SHP77 treated with DMSO at 0.1 percent for 48 hours (cell line): ENCODE measurements at places on chromosomes 1 and 21.

GRCh38 chr1:29849991-29850757 lies 613.9 kb downstream of the PTPRU start:
- DNase-seq, result no peak

DNA sequence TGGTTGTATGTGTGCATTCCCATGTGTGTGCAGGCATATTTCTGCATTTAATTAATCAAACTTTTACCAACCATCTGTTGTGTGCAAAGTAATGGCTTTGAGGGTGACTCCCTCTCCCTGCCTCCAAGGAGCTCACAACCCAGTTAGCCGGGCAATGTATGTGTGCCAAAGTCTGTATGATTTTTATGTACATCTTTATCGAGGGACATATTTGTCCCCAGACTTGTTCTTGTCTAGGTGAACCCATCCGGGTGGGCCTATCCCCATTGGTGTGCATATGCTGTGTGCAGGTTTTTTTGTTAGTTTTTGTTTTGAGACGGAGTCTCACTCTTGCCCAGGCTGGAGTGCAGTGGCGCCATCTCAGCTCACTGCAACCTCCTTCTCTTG lies 1.8 kb downstream of the SYTL1 start:
- DNase-seq, result no peak

DNA sequence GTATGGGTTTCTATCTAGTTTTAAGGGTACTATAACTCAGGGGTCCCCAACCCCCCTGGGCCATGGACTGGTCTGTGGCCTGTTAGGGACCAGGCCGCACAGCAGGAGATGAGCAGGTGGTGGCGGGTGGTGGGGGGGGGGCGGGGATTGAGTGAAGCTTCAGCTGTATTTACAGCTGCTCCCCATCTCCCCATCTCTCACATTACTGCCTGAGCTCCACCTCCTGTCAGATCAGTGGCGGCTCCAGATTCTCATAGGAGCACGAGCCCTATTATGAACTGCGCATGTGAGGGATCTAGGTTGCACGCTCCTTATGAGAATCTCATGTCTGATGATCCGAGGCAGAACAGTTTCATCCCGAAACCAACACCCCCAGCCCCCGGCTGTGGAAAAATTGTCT lies 95.1 kb upstream of the SLC45A1 start:
- peak; percentile 48 for DNase-seq

- DNase-seq, result no peak
Measured at GRCh38 chr21:43034826-43035225, 40.8 kb downstream of the CBS start.

DNA sequence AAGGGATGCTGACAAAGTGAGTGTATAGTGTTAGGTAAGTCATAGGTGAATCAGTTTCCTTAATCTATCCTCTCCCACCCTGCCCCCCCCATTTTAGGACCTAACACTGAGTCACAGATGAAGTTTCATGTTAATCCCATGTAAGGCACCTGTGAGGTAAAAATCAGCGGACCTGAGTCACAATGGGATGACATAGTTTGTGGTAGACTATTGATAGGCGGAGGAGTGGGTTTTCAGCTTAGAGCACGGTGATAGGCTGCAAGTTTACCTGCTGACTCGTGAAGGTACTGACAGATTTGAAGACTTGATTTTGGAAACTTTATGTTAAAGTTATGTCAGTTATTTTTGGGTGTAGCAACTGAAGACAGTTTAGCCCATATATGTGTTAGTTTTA lies 1.7 kb downstream of the TOR1AIP1 start:
- no peak for DNase-seq

GRCh38 chr1:6625584-6626149 lies 999 bp downstream of the THAP3 start:
- DNase-seq, result no peak

GRCh38 chr1:216596281-216596862 lies 126.9 kb downstream of the ESRRG start:
- DNase-seq, result no peak

DNA sequence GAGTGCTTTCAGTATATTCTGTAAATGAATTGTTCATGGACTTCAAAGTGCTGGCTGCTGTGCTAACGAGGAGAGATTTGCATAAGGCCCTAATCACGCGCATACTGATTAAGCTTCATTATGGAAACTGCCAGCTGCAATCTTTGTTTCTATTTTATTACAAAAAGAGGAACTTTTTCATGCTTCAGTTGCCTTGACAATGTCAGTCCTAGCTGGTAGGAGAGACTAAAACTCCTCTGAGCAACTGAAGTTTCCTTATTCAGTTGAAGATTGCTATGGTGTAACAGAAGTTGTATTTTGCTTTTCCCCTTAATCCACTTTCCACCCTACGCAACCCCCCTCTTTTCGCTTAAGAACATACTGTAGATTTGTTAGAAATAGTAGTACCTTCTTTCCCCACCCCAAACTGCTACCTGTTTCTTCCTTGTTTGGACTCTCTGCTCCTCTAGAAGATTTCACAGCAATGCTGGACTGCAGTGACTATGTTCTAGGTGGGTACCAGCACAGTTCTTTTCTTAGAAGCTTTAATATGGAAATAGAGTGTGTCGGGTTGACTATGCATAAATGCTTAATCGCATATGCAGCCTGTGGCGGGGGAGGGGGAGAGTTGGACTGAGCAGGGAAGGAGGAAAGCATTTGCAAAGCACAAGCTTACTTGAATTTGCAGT lies 108.3 kb downstream of the POU2F1 start:
- no peak for DNase-seq

GRCh38 chr21:41393876-41394465 lies 32.1 kb upstream of the MX1 start:
- DNase-seq, result no peak

DNA sequence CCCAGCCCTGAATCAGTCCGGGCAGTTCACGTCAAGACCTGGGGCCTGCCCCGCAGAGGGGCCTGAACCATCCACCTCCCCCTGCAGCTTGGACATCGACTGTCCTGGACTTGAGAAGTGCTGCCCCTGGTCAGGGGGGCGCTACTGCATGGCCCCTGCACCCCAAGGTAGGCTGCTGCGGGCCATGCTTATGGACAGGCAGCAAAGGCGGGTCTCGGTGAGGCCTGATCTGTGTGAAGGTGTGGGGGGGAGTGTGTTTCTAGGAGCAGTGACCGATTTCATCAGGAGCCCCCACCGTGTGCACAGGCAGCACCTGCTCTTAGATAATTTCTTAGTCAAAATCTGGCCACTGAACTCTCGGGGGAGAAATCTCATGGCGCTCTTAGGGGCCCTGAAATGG lies 13.0 kb downstream of the UMODL1 start:
- DNase-seq, result no peak

DNA sequence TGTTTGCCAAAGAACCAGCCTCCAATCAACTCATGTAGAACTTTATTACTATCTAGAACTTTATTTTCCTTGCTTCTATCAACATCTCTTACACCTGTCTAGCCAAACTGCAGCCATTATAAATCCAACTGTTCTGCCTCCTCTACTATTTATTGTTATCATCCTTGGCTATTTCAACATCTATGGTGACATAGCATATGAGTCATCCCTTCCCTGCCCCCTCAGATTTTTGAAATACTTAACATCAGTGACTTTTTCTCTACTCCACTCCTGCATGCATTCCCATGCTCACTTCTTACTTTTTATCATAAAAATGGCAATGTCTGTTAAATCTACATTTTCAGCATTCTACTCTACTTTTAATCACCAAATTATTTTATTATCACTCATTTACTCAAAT lies 544.9 kb upstream of the NEGR1 start:
- no peak for DNase-seq

DNA sequence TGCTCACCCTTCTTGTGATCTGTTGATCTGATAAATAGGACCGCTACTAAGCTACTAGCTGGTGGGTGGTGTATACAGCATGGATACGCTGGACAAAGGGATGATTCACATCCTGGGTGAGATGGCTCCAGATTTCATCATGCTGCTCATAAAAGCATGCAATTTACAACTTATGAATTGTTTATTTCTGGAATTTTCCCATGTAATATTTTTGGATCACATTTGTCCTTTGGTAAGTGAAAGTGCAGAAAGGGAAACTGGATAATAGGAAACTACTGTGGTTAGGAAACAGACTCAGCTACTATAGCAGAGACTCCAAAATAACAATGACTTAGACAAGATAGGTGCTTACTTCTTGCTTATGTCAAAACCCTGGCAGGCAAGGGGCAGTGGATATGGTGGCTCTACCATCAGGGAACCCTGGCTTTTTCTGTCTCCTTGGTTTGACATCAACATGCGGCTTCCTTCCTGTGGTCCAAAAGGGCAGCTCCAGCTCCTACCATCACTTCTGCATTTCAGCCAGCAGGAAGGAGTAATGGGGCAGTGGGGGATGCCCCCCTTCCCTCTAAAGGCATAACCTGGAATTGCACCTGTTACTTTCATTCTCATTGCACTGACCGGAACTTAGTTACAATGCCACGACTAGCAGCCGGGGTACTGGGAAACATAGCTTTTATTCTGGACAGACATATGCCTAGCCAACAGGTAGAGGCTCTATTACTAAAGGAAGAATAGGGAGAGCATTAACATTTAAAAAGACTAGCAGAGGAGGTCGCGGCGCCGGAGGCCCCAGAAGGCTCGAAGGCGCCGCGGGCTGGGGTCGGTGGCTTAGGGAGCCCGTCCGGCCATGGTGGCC lies 13.8 kb upstream of the AK2 start:
- no peak for DNase-seq

DNA sequence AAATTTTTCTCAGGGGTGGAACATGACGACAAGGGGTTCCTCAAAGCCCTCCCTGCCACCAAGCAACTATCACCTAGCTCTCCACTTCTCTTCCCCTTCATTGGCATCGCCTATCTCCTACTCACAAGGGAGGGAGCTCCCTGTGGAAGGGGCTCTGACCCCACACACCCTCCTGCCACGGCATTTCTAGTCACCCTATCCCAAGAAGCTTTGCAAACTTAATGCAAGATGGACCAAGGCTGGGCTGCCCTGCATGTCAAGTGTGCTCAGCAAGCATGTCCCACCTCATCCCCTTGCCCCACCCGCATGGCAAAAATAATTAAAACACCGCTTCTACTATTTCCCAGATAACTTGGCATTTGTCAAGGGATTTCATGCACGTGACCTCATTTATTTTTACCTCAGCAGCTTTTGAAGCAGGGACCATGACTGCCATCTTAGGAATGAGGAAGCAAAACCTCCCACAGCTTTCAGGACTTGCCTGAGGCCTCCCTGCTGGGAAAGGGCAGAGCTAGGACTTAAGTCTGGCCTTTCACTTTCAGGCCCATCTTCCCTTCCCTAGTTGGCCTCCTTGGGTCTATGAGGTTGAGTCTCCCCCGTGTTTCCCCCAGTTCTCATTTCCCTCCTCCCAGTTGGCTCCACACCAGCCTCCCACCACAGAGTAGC lies 161.3 kb downstream of the TSEN15 start:
- DNase-seq, result no peak

DNA sequence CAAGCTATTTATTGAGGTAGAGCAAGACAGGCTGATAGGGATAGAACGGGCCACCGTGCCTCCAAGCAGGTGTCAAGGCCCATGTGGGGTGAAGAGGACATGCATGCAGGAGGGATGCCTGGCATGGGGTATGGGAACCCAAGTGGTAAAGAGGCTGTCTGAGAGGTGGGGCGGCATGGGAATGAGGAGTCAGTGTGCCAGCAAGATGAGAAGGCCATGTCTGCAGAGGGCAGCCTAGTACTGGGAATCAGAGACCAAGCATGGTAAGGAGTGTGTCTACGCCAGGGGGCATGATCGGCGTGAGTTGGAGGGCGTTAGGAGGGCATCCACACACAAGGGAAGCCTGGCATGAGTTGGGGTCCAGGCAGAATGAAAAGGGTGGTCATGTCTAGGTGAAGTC lies 303.7 kb upstream of the PLD5 start:
- peak; percentile 0 for DNase-seq

- DNase-seq, result no peak
Measured at GRCh38 chr1:239387304-239388158, 1.2 kb downstream of the CHRM3 start.
